ENCODE measurements at places on chromosomes 1 and 21.
A peak's percentile ranks its signal among the peaks of the same experiment; 100 is the strongest.

DNA sequence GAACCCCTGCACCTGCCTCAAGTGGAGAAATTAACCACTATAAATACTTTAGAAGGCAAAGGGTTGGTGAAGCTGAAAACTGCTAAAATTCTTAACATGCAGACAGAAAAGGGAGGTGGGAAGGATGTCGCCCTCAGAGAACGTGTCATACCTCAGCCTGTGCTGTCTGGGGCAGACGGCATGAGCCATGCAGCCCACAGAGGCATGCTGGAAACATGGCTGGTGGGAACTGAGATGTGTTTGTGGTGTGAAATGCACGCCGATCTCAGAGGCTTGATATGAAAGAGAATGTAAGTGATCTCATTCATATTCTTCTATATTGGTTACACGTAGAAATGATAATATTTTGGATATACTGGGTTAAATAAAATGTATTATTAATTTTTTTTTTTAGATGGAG, 16.3 kb downstream of the AGPAT3 start:
- no peak for DNase-seq

- DNase-seq = peak; percentile 68
Observed at GRCh38 chr1:4062992-4063391, 162.9 kb upstream of the C1orf174 start.

GRCh38 chr1:178183796-178184195, 89.9 kb downstream of the RASAL2 start:
- no peak for DNase-seq

- no peak for DNase-seq
Observed at GRCh38 chr1:190046231-190046630, 431.4 kb downstream of the BRINP3 start.

DNA sequence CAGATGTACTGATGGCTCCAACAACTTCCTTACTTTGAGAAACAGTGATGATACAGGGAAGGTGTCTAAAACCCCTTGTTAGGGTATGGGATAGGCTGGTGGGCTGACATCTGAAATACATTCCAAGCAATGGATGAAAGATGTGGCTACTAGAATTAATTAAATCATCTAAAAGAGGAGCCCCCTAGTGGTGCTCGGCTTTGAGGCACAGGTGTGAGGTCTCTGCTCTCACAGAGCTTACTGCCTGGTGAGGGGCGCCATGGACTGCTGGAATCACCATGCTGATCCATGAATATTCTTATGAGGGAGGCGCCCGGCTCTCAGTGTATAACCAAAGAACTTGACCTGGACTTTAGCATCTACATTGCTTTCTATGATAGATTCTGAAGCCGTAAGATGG, 48.5 kb downstream of the GNG4 start:
- peak; percentile 20 for DNase-seq

- DNase-seq = no peak
Observed at GRCh38 chr1:90192408-90192807, 197.5 kb downstream of the ZNF326 start.

DNA sequence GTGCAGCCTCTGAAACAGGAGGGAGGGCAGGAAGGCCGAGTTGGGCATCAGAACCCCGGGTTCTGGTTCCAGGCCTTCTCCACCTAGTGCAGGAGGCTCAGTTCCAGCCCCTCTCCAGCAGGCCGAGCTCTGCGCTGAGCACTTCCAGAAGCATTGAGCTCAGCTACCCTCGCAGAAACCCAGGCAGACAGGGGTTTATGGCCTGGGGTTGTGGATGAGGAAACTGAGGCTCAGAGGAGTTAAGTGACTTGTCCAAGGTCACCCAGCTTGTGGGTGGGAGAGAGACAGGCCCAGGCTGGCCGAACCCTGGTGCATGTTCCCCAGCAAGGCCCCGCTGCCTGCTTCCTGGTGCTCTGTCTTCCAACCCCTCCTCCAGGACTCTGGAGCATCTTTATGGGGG, 348.9 kb downstream of the PTPRU start:
- DNase-seq = no peak

DNA sequence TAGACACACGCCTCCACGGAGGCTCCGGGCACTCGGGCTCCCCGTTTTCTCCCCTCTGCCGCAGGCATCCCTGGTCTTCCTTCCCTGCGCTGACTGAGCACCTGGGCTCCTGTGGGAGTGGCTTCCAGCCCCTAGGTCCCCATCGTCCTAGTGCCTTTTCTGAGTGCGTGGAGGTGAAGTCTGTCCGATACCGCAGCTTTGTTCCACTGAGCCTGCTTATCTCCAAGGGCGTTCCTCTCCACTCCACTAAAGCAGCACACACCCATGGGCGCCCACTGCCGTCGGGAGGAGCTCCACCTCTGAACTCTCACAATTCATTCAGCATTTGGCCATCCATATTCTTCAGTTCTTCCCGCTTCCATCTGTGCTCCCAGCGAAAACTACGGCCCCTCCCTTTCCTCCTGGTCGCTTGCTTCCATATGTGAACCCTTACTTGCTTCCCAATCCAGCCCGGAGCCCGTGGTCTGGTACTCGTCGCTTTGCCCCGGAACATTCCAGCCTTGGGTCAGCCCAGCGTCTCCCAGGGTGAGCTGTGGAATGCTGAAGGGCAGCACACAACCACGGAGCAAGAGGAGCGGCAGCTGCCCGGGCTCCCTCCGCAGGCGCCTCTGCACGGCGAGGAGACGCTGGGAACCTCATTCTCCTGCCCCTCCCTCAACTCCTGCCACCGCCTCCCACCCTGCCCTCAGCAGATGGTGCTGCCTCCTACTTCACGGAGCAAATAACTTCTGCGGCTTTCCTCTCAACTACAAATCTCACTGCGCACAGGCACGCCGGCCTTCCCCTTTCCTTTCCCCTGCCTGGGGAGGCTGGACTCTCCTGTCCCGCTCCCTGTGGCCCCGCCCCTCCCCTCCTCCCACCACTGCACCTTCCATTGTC, 27.5 kb downstream of the ATP8B2 start:
- peak; percentile 71 for DNase-seq

DNA sequence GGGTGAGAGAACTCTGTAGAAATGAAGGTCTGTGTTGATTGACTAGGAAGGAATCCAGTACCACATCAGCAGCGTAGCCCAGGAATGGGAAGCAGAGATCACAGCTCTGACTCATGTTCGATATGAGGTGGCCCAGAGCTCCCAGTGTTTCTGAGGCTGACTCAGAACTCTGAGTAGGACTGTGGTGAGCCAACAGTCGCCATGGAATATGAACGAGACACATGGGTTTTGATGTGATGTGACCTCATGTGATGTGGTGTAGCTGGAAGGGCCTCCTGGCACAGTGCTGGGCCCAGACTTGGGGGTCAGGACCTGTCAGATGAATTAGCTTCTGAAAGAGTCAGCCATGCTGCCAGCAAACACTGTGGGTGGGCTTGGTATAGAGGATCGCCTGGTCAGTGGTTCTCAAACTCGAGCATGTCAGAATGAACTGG, 237.0 kb downstream of the MRPL39 start:
- DNase-seq = no peak
